ENCODE measurements at places on chromosomes 13 and 19.

- DNase-seq, result no peak
Observed at GRCh38 chr13:42971691-42972347, 20.2 kb downstream of the EPSTI1 start.

- no peak for DNase-seq
Observed at GRCh38 chr19:38952395-38953165, 21.8 kb downstream of the MRPS12 start.

GRCh38 chr13:42215578-42216421 lies 56.2 kb upstream of the AKAP11 start:
- no peak for DNase-seq

GRCh38 chr19:14363183-14364097 lies 17.8 kb upstream of the ADGRE5 start:
- no peak for DNase-seq

GRCh38 chr19:5172859-5173630 lies 167.6 kb downstream of the PTPRS start:
- no peak for DNase-seq

DNA sequence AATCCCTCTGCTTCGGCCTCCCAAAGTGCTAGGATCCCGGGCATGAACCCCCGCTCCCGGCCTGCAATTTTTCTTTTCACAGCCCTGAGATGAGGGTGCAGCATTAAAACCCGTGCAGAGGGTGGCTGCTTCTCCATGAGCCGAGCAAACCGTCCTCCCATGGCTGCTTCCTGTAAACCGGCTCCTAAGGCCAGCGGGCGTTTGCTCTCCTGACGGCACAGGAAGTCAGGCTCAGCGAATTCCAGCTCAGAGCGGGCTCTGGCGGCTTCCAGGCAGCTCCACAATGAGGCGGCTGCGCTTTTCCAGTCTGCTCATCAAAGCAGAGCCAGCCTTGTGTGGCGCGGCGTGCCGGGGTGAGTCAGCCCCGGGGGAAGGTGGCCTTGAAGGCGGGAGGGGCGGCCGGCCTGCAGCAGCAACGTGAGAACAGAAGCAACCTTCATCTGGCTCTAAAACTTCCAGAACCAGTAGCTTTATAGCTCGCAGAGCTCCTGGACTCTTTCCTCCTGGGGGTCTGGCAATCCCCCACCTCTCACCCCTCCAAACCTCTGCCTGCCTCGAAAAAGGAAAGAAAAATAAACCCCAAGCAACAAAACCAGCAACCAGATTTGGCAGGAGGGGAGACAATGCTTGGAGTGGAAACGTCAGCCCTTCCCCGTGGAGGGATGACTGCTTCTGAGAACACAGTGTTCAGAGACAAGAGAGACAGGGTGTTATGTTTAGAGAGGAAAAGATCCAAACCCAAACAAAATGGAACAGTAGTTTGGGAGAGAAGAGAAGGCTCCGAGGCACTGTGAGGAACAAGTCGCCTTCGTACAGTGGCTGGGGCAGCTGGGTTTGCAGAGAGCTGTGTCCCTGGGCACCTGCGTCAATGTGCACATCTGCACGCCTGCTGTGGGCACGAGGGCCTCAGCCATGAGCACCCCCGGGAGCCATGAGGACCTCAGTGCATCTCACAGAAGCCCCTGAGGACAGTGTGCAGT lies 67.8 kb downstream of the GADD45B start:
- DNase-seq, result peak; percentile 93

GRCh38 chr19:34409189-34410164 lies 5.3 kb downstream of the PDCD2L start:
- DNase-seq, result no peak

DNA sequence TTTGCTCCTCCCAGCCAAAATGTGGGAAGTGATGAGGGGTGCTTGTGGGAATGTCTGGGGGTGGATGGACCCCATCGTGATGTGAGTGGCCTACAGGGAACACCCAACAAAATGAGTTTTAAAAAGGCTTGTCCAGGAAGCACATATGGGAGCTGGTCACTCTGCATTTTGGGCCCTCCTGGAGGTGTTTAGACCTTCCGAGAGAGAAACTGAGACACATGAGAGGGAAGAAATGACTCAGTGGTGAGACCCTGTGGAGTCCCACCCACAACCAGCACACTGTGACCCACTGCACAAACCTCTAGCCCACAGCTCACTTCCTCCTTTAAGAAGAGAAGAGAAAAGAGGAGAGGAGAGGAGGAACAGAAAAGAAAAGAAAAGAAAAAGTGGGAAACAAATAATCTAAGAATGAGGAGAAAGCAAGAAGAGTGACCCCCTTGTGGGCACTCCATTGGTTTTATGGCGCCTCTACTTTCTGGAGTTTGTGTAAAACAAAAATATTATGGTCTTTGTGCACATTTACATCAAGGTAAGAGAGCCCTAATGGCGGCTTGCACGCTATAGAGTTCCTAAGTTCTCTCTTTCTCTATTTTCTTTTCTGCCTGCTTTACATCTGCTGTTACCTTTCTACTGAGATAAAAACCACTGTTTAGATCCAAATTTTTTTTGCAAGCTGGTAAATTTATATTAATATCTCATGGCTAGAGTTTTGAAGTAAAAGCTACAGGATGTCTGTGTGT lies 13.3 kb upstream of the LILRB1 start:
- DNase-seq, result no peak

DNA sequence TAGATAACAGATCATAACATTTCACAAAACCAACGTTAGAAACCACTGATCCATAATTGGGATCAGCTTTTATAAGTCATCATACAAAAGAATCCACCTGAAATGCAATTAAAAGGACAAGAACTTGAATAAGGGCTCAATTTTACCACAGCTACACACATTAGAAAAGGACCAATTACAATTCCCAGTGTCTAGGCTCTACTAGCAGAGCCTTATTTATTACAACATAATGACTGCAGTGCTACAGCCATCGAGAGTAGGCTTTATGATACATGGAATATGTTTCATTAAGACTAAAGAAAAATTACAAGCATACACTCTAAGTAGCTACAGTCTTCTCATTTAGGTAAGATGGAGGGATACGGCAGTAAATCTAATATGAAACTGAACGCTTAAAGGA lies 2.9 kb downstream of the RBM26 start:
- no peak for DNase-seq

GRCh38 chr19:39155114-39155700 lies 29.6 kb downstream of the PAK4 start:
- no peak for DNase-seq

DNA sequence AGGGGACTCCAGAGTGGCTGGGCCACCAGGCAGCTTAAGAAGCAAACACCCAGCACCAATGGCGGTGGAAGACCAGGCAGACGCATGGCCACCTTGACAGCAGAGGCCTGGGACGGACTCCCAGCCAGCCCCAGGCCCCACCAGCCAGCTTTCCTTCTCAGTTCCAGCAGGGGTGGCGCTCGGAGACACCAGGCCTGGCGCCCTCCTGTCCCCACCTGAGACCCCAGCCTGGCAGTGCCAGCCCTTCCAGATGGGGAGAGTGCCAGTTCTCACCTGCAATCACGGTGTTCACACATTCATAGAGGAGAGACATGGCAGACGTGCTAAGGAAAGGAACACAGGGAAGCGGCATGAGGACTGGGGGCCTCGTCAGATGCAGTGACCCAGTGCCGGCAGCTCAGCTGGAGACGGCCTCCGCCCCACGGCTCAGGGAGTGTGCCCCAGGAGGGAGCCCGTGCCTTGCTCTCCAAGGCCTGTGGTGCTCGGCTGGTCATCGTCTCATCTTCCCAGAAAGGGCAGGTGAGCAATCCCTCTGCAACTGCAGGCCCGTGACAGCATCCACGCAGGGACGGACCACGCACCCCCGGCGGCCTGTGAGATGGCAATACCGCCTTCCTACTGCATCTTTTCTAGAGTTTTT lies 24.4 kb downstream of the AP3D1 start:
- DNase-seq, result no peak

GRCh38 chr13:100921139-100921538 lies 246.5 kb upstream of the TMTC4 start:
- no peak for DNase-seq

- DNase-seq, result no peak
Observed at GRCh38 chr13:85709721-85710120, 89.5 kb downstream of the SLITRK6 start.

GRCh38 chr13:39317291-39317690 lies 279.0 kb downstream of the NHLRC3 start:
- DNase-seq, result no peak

- DNase-seq, result no peak
Observed at GRCh38 chr13:113631341-113632095, 26.5 kb downstream of the ATP4B start.

- DNase-seq, result peak; percentile 12
Observed at GRCh38 chr19:44748426-44749254, at the start of gene BCL3. Gene BCL3, plus strand, starts transcription at chr19:44748708. Its CDS starts 83 bp downstream, at chr19:44748791.

GRCh38 chr13:72805676-72806346 lies 23.9 kb downstream of the PIBF1 start:
- no peak for DNase-seq

DNA sequence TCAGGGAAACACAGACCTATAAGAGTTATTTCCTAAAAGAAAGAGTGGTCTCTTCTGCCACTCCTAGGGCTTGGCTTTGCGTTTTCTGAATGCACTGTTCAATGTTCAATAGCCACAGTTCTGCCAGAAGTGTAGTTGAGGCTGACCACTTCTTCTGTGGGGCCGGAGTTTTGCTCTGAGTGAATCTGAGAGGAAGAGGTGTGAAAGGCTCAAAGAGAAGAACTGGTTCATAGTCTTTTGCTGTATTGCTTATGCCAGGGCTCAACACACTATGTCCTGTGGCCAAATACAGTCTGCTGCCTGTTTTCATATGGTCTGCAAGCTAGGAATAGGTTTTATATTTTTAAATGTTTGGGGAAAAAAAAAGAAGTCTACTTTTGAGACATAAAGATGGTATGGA lies 128.2 kb downstream of the STOML3 start:
- DNase-seq, result no peak

GRCh38 chr13:79456051-79456450 lies 24.9 kb upstream of the NDFIP2 start:
- no peak for DNase-seq

DNA sequence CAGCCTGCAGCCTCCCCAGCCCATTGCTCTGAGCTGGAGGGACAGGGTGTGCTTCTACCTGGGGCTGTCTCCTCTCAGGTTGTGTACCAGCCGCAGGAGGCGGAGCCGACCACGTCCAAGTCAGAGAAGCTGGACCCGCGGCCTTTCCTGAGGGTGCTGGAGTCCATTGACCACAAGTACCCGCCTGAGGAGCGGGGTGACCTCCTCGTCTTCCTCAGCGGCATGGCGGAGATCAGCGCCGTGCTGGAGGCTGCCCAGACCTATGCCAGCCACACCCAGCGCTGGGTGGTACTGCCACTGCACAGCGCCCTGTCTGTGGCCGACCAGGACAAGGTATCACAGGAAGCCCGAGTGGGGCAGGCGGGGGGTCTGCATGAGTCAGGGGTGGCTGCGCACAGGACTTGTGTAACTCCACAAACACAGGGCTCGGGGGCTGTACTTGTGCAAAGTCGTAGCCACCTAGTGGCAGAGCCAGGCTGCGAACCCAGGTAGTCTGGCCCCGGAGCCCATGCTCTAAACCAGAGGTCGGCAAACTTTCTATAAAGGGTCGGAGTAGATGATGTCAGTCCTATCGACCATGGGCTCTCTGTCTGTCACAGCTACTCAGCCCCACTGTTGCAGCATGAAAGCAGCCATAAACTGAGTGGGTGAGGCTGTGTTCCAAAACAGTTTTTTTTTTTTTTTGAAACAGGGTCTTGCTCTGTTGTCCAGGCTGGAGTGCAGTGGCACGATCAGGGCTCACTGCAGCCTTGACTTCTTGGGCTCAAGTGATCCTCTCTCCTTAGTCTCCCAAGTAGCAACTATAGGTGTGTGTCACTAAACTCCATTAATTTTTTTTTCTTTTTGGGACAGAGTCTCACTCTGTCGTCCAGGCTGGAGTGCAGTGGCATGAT lies 8.9 kb downstream of the DHX34 start:
- no peak for DNase-seq

GRCh38 chr13:111948811-111949210 lies 118.1 kb upstream of the SOX1 start:
- DNase-seq, result no peak

DNA sequence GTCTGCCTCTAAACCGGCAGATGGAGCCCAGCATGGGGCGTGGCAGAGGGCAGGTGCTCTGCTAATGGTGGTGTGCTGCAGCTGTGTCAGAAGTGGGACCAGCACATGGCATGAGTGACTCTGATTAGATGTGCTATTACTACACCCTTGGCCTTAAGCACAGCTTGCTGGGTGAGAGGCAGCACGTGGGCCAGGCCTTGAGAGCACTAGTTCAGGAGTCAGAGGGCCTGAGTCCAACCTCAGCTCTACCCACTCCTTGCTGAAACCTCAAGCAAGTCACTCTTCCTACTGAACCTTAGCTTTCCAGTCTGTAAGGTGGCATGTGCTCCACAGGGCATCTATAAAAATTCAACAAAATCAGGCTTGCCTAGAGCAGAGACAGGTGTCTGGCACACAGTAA lies 22.7 kb downstream of the AKT2 start:
- DNase-seq, result no peak

- no peak for DNase-seq
Observed at GRCh38 chr13:51240958-51241357, 18.8 kb downstream of the FAM124A start.

- no peak for DNase-seq
Observed at GRCh38 chr13:102240110-102240509, 161.7 kb downstream of the FGF14 start.

GRCh38 chr19:36196249-36196648 lies 18.2 kb downstream of the ZNF565 start:
- no peak for DNase-seq

GRCh38 chr19:41746593-41747227 lies 8.6 kb upstream of the CEACAM6 start:
- peak; percentile 9 for DNase-seq

DNA sequence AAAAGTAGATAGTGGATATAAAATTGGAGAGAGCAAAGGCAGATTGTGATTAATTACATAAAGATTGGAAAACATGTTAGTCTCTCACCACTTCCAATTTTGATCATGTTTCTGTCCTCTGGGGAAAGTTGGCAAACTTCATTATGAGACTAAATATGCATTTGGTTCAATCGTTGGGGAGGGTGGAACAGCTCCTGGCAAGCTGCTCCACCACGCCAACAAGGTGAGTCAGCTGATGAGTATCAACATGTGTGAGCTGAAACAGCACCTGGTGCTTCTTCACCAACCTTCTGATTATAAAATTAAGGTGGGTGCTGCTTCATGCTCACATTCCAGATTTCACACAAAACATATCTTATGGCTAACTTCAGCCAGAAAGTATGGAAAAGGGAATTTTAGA lies 1784.6 kb downstream of the SLITRK5 start:
- no peak for DNase-seq

DNA sequence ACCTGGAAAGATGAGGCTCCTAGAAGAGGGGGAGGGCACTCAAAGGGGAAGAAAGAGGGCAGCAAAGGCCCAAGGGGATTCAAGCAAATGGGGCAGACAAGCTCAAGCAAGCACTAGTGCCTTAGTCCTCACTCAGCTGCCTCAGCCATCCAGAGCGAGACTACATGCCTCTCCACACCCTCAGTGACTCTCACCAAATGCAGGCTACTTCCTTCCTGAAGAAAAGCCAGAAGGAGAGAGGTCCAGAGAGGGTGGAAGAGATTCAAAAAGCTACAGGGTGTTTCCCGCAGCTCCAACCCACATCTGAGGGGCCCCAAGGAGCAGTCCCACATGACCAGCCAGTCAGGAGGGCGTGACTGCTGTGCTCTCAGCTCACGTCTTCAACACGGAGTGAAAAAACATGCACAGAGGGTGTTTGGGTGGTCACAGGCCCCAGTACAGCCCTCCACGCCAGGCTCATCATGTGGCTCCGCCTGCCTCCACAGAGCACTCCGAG lies 40.5 kb downstream of the MIPEP start:
- DNase-seq, result no peak
